Epithelial cell of proximal tubule (primary cell): ENCODE measurements at places on chromosomes 2 and 18.

DNA sequence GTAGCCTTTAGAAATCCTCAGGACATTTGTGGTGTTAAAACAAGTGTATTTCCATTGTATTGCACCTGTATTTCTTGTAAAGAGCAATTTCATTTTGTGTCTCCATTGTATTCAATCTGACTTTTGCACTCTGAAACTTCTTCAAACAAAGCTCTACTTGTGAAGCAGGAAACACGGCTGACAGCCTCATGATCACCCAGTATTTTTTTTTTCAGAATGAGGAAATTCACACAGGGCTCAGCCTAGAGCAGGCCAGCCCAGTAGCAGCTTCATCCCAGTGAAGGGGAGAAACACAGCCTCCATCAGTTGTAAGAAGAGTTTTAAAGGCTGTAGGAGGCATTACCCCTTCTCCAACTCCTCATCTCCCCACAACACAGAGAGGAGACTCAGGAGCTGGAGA lies 175.9 kb upstream of the KLHL29 start:
- no peak for DNase-seq

- no peak for DNase-seq
Measured at GRCh38 chr2:2455151-2455550, 124.1 kb upstream of the MYT1L start.

DNA sequence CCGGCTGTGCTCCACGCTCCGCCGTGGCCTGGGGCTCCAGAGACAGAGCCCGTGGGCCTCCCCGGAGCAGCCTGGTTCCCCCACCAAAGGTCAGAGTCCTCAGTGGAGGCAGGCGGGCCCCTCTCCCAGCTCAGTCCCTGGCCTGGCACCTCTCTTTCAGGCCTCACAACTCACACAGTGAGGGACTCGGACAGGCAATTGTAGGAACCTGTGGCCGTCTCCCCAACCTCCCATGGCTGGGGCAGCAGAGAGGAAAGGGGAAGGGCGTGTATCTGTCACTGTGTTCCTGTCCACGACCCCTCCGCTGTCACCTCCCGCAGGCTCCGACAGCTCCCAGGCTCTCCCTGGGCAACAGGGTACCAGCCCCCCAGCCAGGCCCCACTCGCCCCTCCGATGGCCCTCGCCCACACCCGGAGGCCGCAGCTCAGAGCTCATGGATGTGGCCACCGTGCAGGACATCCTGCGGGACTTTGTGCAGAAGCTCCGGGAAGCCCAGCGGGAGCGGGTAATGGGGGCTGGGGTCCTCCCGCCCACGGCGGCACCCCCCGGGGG lies 32.4 kb upstream of the SNED1 start:
- no peak for DNase-seq

DNA sequence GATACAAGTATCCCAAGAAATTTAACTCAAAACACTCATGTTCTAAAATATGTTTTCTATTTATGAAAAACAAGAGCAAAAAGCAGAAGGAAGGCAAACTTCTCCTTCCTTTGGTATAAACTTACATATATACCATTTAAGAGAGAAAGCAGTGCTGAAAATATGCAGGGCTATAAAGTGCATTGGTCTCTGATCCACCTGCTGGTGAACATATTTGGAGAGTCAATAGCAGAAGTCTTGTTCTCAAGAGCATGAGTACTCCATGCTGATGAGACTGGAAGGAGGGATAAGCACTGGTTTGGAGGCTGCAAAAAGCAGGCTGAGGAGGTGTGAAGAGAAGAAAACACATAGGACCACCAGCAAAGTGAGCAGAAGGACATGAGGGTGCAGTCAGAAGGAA lies 391.2 kb downstream of the STK39 start:
- DNase-seq, result no peak

- DNase-seq, result peak; percentile 78
Measured at GRCh38 chr2:47076586-47077441, 78.3 kb downstream of the STPG4 start.

DNA sequence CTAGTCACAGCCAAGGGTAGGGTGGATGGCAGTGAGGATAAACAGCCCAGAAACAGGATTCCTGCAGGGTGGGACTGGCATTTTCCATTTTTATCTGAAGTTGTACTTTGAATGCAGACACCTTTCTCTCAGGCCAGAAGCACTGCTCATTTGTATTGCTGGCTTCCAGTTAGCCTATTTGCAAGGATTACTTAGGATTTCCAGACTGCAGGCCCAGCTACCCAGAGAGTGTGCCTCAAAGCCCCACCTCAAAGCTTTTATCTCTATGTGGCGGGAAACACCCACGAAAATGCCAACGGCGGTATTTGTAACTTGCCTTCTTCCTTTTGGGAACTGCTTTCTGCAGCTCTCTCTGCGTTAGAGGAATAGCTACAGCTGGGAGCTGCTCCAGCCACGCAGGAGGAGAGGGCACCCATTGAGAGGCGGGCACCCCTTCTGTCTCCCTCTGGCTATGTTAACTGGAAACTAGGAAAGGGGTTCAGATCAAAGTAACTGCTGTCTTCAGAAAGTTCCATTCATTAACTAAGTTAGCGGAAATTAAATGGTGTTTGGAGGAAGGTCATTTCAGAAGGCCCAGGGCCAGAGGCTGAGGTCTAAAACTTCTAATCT lies 144.9 kb downstream of the TGIF1 start:
- DNase-seq, result no peak

DNA sequence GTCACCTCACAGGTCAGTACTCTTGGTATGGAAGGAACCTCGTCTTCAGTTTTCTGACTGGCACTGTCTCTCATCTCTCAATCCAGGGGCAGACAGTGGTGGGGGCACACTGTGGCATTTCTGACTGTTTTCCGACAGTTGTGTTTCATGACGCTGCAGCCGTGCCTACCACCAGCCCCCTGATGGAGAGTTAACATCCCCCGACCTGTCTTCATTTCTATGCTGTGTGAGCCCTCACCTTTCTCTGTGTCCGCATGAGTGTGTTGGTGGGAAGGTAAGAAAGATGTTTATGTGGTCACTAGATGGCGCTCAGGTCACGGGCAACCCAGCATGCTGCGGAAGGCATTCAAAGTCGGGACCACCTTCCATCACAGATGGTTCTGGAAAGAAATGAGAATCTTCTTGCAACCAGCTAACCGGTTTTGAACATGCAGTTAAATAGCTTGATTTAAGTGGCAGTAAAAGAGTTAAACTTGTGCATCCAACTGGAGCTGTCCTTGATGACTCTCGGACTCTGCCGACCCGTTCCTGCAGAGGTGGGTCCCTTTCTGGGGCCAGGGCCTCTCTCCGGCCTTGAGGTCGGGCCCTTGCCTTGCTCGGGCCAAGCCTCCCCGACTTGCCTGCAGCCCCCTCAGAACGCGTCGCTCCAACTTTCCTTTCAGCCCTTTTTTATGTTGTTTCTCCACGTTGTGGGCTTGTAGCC lies 92.4 kb downstream of the DYSF start:
- no peak for DNase-seq

GRCh38 chr18:54261894-54262293 lies 7.4 kb upstream of the POLI start:
- no peak for DNase-seq

DNA sequence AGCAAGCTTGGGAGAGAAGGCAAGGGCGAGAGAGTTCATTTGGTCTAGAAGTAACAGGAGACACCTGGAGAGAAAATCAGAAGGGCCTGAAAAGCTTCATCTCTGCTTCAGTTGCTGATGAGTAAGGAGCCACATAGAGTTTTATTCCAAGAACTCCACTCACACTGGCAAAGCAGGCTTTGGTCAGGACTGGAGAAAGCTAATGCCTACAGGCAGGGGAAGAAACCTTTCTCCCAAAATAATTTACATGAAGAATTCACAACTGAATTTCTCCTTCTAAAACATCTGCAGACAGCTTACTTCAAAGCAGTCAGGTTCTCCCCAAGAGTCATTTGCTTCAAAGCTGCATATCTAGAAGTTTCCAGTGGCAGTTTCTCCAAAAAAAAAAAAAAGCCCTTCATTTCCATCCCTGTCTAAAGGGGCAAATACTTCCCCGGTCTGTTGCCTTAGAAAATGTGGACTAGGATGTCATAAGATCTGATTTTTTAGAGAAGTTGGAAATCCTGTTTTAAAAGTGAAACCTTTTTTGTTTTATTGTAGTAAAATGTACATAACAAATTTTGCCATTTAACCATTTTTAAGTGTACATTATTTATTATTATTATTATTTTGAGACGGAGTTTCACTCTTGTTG lies 46.3 kb downstream of the TMEM247 start:
- DNase-seq, result no peak

DNA sequence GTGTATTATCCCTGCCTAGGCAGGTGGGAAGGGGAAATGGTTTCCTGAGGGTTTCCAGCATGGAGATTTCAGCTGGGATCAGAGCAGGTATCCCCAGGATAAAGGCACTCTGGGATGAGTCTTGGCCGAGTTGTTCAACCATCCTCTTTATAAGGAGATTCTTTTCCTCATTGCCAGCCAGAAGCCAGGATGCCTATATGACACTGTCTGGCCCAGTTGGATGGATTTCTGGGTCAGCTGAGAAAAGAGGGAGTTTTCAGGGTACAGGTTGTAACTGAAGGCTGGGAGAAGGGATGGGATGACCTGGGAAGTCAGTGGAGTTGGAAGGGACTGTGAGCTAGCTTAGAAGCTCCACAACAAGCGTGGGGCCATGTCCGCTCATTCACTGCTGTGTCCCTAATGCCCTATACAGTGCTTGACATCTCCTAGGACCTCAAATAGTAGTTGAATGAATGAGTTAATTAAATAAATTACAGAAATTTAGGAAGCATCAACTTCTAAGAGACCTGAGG lies 8.3 kb downstream of the RHOB start:
- DNase-seq, result no peak

- no peak for DNase-seq
Measured at GRCh38 chr18:73563345-73563744, 584.3 kb downstream of the FBXO15 start.

- no peak for DNase-seq
Measured at GRCh38 chr18:58396966-58397365, 231.9 kb downstream of the ALPK2 start.

DNA sequence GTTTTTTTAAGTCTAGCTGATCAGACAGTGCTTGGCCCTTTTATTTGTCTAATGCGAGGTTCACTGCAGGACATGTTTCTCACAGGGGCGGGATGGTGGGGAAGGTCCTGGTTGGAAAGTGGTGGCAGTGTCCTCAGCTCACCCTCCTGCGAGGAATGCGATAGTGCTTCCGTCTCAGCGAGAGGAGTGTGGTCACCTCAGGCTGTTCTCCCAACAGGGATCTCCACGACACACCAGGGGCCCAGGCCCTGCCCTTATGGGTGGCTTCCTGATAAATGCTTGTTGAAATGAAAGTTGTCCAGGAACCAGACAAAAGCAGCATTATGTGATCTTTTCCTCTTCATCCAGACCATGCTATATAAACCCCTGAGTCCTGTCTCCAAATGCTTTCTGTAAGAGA lies 70.1 kb downstream of the BOLA3 start:
- no peak for DNase-seq

DNA sequence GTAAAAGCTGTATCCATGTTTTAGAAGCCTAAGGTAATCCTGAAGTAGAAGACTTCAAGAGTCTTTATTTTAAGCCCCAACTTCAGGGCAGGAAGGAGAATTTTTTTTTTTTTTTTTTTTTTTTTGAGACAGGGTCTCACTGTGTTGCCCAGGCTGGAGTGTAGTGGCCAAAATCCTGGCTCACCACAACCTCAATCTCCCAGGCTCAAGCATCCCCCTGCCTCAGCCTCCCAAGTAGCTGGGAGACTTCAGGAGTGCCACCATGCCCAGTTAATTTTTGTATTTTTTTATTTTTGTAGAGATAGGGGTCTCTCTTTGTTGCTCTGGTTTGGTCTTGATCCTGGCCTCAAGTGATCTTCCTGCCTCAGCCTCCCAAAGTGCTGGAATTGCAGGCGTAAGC lies 3.3 kb upstream of the RNF152 start:
- no peak for DNase-seq

DNA sequence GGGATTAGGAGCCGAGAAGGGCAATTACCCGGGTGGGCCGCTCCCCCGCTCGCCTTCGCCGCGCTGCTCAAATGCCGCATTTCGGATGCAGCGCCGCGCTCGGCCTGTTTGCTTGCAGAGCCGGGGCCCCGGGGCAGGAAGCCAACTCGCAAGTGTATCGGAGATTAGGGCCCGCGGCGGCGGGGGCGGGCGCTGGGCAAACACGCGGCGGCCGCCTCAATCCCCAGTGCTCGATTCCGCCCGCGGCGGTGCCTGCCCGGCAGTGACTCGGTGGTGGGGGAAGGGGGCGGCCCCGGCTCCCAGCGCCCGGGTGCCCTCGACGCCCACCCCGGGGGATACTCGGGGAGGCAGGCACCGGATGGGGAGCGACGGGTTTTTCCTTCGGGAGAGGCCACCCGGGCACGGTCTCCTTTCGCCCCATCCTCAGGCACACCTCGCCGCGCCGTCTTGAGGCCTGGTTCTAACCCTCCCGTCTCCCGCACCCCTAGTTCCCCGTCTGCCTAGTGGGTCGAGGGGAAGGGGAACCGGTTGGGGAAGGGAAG lies 26.6 kb upstream of the NOTO start:
- DNase-seq, result no peak

DNA sequence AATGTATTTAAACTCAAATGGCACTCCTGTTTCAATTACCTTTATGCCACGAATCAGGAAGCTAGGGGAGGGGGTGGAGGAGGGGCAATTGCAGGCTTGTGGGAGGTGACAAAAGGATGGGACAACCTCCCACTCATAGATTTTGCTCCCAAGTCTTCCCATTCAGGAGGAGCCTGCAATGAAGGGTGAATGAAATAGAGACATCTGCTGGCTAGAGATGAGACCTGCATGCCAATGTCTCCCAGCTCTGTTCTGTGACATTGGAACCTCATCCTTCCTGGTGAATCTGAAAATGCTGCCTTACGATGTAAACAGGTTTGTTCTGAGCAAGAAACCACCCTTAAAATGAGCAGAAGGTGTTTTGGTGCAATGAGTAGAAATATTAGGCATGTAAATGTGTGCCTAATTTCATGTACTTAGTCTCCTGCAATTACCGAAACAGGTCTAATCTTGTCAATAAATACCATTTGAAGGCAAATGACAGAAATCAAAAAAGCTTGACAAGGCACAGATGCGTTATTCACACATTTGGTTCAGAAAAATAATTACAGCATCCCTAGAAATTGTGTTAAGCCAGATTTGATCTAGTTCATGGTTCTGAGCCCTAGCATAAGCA lies 2.7 kb upstream of the PID1 start:
- DNase-seq, result peak; percentile 44

- DNase-seq, result no peak
Measured at GRCh38 chr2:177239932-177240630, 24.4 kb downstream of the NFE2L2 start.

GRCh38 chr2:226715347-226715990 lies 84.2 kb downstream of the IRS1 start:
- DNase-seq, result no peak

GRCh38 chr2:113164930-113165585 lies 8.7 kb upstream of the PSD4 start:
- DNase-seq, result no peak
